ENCODE measurements at places on chromosomes 1 and 21.

DNA sequence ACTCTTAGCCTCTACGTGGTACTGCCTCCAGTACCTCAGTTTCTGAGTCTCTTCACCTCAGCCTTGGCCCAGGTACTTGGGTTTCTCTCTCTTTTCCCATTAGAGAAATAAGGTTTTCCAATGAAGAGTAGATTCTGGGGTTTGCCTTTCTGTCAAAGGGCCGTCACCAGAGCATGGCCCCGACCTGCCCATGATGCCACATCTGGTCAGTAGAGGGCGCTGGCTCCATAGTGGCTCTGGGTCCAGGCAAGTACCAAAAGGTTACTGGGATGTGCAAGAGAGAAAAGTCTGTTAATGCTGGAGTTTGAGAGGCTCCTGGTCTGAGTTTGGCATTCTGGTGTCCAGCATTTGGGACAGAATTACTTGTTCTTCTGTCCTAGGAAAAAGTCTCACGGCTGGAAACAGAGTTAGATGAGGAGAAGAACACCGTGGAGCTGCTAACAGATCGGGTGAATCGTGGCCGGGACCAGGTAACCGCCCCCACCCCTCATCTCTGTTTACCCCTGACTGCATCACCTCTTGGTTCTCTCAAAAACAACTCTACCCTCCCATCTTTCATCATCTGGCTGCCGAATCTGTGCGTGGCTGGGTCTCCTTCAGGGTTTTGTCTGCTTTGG, 5.3 kb upstream of the TUFT1 start:
- DNase-seq, result peak; percentile 56

GRCh38 chr1:93588206-93588605, 93.4 kb downstream of the BCAR3 start:
- DNase-seq, result no peak

DNA sequence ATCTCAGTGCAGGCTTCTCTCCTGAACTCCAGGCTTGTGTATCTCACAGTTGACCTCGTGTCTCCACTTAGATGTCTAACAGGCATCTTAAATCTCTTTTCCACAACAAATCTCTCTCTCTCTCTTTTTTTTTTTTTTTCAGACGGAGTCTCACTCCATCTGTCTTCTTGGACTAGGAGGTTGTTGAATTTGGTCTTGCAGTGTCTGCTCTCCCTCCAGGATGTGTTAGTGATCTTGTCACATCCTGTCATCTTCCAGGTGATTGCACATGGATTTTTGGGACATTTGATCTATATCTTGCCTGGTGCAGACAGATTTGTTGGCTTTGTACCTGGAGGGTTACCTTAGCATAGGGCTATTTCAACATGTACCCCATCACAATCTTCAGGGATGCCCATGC, 26.5 kb upstream of the KCNA10 start:
- DNase-seq, result no peak

DNA sequence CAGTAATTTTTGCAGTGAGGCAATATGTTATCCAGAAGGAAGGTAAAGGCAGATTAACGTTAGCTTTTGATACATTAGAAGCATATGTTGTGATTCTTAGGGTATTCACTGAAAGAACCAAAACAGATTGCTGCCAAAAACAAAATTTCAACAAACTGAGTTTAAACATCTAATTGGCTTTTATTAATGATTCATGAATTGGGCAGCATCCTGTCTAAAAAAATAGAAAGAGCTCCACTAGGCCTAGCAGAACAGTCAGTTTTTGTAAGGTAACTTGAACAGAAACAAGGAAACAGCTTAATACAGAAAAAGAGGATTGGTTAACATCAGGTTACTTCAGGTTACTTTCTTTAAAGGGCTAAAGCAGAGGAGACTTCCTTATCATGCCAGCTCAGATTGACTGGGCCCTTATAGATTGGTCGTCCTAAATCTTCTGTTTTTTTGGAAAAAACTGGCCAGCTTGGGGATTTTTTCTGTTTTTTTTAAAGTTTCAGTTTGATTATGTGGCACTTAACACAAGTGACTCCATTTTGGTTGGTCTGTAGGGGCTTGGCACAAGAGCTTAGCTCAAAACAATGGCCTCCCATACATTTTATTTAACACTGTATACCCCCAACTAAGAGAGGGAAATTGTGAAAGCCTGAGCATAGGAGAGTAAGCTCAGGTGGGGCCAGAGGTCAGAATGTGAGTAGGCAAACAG, 36.8 kb upstream of the GALNT2 start:
- DNase-seq, result no peak

DNA sequence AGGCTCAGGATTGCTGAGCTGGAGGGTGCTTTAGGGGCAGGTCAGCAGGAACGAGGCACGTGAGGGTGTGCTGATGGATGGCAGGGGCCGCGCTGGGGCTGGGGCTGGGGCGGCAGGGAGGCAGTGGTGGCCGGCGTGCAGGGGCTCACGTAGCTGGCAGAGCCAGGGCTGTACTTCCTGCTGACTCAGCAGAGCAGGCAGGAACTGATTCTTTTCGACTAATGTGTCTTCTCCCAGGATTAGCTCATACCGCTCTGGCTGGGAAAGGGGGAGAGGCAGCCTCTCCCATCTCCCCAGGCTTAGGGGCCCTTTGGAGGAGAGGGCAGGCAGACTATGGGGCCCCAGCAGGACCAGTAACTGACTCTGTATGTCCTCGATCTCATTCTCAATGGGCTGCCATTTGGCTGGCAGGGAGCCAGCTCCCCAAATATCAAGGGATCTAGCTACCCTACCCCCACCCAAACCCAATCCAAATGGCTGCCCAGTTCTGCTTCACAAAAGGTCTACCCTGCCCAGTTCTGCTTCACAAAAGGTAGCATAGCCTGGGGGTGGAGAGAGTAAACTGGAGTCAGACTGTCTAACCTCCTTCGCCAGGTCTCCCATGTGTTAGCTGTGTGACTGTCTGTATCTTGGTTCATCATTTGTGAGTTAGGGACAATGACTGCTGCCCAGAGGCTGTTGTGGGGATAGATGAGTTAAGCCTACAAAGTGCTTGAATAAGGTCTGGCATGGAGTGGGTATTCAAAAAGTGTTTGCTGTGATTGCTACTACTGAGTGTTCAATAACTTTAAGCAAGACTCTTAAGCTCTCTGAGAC, 100.1 kb upstream of the SLC2A1 start:
- no peak for DNase-seq

- no peak for DNase-seq
Observed at GRCh38 chr1:10598389-10598702, 123.6 kb downstream of the PEX14 start.

DNA sequence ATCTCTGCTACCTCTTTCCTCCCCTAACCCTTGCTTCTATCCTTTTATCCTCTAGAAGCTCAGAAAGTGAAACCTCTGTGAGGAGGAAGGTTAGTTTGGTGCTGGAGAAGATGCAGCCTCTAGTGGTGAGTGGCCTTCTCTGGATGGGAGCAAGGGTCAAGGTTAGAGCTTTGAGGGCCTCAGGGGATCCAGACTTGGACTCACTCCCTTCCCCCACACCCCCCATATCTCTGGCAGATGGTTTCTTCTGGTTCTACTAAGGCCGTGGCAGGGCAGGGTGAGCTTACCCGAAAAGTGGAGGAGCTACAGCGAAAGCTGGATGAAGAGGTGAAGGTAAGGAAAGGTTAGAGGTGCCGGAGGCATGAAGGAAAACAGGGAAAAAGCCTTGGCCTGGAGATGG, 9.2 kb downstream of the CGN start:
- no peak for DNase-seq

DNA sequence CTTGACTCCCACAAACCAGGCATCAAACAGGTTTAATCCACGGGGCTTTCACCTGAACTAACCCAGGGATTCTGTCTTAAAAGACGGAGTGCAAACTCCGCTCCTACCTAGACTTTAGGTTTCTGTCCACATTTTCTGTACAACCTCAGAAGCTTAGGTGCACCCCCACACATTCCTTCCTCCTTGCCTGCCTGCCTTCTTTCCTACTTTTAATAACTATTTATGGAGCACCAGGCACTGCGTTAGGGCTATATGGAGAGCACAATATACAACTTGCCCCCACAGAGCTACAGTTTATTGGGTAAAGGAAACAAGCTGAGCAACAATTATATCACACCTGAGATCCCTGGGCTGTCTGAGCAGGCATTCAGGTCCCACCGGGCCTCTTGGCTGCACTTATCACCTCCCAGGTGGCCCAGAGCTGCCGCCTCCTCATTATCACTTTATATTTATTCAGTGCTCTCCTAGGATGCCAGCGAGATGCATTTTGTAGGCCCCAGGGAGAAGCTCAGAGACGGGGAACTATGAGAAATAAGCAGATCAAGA, 64.1 kb downstream of the DNTTIP2 start:
- no peak for DNase-seq

GRCh38 chr1:237296861-237297260, 254.9 kb downstream of the RYR2 start:
- no peak for DNase-seq

DNA sequence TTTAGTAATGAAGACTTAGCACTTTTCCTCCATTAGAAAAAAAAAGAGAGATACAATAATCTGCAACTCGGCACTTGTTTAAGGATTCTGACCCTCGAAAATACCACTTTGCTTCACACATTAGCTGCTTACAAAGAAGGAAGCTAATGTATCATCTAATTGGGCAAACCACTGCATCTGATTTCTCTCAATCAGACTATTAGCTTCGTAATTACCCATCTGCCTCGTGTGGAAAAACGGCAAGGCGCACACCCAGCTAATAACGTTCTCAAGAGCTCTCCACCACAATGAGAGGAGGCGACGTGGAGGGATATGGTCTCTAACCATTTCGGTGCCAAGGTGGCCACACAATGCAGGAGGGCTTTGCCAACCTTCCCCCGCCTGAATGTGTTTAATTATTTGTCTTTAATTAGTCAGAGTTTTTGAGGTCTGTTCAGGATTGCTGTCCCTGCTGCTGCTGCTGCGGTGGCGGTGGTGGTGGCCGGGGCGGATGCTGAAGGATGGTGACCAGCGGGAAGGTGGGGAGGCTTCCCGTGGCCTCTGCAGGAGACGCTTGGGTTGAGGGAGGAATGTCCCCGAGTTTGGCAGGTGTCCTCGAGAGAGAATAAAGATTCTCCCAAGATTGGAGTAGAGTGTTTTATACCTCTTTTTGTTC, 374.5 kb downstream of the RPS6KC1 start:
- no peak for DNase-seq

DNA sequence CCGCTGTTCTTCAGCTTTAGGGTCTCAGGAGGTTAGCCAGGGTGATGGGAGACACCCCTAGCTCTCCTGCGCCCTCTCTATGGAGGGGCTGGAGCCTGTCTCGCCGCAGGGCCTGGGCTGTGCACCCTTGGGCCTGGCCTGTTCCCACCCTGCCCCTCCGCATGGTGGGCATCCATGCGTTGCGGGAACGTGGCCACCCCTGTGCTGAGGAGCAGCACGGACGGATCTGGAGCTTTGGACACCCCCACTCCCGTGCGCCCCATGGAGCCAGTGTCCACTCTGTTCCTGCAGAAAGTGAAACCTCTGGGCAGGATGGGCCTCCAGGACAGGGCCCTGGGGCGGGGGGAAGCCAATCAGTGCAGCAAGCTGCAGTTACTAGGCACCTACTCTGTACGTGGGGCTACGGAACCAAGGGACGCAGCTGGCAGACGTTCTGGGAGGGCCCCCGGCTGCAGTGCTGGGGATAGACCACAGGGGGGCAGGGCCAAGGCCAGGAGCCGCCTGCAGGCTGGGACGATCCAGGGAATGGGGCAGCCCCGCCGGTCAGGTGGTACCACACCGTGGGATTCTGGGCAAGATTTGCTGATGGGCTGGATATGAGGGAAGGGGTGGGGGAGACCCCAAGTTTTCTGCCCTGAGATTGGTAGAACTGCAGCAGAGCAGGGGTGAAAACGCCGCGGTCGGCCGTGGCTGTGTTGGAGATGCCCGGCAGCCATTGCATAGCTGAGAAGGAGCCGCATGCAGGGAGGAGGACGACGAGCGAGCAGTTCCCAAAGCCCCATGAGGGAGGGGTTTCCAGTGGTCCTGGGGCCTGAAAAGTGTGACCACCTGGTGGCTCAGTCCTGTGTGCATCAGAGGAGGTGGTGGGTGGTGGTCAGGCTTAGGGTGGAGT, 43.3 kb downstream of the TP73 start:
- no peak for DNase-seq

All from activated T-helper 1 cell treated with anti-CD3 and anti-CD28 coated beads, Interleukin-2, amount 50 U/mL, for 16 hours (primary cell).